ENCODE measurements at places on chromosomes 16 and 17.

DNA sequence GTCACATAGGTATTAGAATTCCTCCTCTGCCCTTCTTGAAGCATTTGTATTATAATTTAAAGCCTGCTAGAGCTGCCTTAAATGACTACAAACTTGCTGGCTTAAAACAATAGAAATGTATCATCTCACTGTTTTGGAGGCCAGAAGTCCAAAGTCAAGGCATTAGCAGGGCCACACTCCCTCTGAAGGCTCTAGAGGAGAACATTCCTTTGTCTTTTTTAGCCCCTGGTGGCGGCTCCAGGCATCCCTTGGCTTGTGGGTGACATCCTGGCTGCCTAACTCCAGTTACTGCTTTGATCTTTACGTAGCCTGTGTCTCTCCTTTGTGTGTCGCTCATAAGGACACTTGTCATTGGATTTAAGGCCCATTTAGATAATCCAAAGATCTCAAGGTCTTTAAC, 186.6 kb upstream of the SALL1 start:
- DNase-seq = peak; percentile 8

- no peak for DNase-seq
These were observed 206.8 kb upstream of the SDK2 start for GRCh38 chr17:73851091-73851490.

GRCh38 chr16:87635541-87636049, 33.3 kb downstream of the JPH3 start:
- peak; percentile 71 for DNase-seq

DNA sequence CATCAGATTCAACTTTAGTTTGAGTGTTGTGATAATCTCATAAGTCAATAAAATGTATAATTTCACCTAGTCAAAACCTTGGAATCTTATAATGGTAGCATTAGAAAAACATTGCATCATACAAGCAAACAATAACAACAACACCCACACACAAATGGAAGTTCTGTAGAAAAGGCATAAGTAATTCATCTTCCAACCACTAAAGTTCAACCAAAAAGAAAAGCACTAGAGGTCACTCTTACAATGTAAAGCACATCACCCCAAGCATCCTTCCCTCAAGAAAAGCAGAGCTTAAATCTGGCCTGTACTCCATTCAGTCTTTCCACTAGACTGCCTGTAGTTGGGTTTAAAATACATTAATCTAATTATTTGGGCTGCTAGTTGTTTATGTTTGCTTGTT, 1.8 kb downstream of the CNTNAP4 start:
- peak; percentile 41 for DNase-seq

DNA sequence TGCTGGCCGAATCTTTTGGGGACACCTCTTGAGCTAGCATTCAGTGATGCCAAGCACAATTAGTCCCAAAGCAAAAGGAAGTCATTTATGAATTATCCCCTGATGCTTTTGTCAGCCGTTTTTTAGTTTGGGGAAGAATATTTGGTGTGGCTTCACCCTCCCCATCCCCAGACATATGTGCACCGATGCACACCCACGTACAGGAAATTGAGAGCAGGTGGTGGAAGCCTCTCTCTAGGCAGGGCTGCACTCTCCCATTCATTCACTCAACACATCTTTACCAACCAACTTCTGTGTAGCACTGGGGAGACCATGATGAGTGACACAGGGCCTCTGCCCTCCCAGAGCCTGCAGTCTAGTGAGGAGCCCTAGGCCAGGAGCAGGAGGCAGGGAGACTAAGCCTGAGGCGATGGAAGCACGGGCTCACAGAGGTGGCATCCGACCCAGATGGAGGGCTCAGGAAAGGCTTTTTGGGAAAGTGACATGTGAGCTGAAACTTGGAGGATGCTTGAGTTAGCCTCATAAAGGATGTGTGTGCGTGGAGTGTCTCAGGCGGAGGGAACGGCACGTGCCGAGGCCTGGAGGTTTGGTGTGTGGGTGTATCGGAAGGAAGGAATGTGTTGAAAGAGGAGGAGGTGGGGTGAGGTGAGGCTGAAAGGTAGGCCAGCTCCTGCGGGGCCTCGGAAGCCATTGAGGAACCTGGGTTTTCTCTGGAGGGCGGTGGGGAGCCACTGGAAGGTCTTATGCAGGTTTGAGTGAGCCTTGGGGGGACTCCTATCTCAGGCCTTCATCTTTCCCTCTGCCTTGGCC, 43.8 kb downstream of the PSME3IP1 start:
- DNase-seq = no peak

DNA sequence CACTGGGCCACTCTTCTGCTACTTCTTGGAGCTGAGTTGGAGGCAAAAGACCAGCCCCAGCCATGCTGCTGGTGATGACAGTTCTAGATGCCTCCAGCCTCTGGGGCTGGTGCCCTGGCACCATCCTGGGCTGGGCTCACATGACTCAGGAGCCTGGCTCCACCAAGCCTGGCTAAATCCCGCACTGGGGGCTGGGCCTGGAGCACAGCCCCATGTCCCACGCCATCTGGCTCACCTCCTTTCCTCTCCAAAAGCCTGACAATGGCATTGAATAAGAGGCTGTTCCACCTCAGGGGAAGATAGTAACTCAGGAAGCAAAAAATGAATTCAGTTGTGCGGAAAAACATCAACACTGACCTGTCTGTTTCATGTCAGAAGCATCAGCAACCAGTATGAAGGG, 45.1 kb upstream of the MTSS2 start:
- no peak for DNase-seq

GRCh38 chr17:82864713-82865248, 25.0 kb upstream of the ZNF750 start:
- DNase-seq = no peak

Measured in ACHN (cell line).